Activated naive CD8-positive, alpha-beta T cell treated with anti-CD3 and anti-CD28 coated beads, Interleukin-2, amount 50 U/mL, for 24 hours (primary cell): ENCODE measurements at places on chromosomes 16 and 17.

DNA sequence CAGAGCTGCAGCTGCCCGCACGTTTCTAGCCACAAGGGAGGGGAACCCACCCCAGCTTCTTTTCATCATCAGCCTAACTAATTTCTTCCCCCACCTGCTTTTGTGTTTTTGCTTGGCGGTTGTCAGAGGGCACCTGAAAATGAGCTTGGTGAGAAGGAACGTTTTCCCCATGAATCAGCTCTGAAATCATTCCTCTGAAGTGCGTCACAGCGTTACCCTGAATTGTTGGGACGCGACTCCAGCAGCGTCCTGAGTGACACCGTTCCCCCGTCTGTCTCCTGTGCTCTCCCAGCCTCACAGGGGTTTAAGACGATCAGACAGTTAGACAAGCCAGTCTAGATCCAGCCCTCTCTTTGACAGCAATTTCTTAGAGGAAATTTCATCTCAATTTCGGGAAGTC lies 722.9 kb upstream of the EEF2KMT start:
- no peak for DNase-seq

DNA sequence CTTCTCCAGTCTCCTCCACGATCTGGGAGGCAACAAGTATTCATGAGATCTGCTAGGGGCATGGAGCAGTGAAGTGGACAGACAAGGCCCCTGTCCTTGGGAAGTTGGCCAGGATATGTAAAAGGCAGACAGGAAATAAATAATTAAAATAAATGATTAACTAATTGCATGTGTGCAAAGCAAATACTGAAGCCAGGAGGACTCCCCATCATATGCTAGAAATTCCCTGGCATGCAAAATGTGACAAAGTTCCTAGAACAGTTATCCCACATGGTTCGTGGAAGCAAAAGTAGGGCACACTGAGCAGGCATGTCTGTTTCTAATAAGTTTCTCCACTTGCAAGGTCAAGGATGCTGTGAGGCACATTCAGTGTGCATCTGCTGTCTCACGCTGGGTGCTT lies 86.8 kb downstream of the CDYL2 start:
- no peak for DNase-seq

GRCh38 chr16:51710186-51710585 lies 559.1 kb upstream of the SALL1 start:
- DNase-seq, result no peak

GRCh38 chr17:42704837-42705494 lies 22.6 kb downstream of the CNTNAP1 start:
- DNase-seq, result peak; percentile 42

- no peak for DNase-seq
Observed at GRCh38 chr17:72297326-72298115, 176.7 kb downstream of the SOX9 start.

DNA sequence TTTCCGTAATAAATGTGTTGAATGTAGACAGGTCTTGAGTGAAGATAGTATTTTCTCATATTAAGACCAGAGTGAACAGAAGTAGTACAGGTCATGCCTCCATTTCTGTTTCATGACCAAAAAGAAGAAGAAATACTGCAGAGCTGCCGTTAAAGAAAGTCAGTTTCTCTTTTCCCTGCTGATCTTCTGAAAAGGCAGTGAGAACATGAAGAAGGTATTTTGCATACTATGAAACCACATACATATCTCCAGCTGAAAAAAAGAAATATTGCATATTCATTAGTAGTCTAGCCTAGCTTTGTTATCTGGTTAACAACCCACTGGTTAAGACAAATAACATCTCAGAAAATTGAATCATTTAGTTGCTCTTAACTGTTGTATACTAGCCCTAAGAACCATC lies 138.4 kb downstream of the PHKB start:
- no peak for DNase-seq

DNA sequence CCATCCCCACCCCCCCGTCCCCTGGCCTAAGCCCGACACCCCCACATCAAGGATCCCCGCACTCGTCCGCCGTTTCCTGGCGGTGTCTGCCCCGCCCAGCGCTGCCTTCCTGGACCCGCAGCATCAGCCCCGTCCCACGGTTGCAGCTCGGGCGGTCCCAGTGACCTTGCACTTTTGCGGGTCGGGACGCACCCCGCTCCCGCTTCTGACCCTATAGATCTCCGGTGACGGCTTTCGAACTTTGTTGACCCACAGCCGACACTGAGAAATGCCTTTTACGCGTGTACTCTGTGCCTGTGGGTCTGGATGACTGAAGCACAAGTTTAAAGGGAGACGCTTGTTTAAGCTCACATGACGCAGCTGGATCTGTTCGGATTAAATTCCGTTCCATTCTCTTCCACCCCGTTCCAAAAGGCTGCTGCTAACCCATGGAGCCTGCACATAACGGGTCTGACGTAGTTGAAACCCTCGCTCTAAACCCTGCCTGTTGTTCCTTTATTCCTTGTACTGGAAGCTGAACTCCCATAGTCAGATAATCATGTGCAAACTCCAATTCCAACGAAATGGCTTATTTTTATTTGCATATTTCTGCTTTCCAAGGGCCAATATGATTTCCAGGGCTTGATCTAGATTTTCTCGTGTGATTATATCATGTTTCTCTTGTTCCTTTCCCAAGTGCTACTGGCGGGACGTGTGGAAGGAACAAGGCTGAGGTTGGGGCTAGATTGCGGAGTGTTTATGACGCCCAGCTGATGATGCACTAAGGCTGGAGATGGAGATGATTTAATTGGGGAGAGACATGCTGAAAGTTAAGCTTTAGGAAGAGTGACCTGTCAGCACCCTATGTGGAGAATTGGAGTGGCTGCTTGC lies 834 bp downstream of the FLYWCH1 start:
- DNase-seq, result peak; percentile 40

DNA sequence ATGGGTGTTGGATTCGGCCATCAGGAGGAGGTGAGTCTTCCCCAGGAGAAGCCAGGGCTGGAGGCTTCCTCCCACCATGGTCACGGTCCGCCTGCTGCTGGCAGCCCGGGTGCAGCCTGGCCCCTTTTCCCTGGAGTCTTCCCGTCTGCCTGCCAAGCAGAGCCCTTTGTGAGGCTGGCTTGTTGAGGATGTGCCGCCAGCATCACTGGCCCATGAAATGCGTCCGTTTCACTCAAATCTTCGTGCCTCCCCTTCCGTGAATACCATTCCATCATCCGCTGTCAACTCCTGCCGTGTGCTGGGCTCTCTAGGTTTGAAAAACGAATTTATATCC lies 9.6 kb downstream of the VPS4A start:
- no peak for DNase-seq

GRCh38 chr17:14067347-14067746 lies 2.0 kb upstream of the COX10 start:
- no peak for DNase-seq

GRCh38 chr17:34673995-34674890 lies 94.9 kb downstream of the TMEM132E start:
- no peak for DNase-seq

DNA sequence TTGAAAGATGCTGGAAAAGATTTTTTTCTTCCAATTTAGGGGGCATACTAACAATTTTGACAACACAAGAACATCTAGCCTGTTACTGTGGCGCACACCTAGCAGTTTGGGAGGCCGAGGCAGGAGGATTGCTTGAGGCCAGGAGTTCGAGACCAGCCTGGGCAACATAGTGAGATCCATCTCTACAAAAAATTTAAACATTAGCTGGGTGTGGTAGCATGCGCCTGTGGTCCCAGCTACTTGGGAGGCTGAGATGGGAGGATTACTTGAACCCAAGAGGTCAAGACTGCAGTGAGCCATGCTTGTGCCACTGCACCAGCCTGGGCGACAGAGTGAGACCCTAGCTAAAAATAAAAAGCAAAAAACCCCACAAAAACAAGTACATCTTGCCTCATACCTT lies 168.8 kb downstream of the TANC2 start:
- DNase-seq, result no peak

- DNase-seq, result no peak
Observed at GRCh38 chr16:49382916-49383315, 9.3 kb downstream of the C16orf78 start.

DNA sequence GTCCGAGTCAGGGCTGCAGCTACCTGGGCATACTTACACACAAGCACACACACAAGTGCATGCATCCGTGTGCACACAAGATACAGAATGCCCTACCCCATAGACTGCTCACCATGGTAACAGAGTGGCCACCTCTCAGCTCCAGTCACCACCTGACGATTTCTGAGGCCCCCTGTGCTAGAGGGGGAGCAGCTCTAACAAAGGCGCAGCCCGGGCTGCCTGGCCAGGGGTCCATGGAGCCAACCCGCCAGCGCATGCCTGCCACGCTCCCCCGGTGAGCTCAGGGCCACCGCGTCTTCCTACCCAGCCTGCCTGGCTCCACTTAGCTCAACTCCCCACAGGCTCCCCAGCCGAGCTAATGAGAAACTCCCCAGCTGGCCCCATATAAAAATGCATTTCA lies 75.5 kb downstream of the ZNF423 start:
- DNase-seq, result no peak

GRCh38 chr17:19411631-19412030 lies 599 bp downstream of the RNF112 start:
- no peak for DNase-seq

- peak; percentile 81 for DNase-seq
Observed at GRCh38 chr17:77494664-77495435, 354.1 kb downstream of the SEC14L1 start.

GRCh38 chr17:62672957-62673356 lies 45.5 kb downstream of the MRC2 start:
- DNase-seq, result no peak

DNA sequence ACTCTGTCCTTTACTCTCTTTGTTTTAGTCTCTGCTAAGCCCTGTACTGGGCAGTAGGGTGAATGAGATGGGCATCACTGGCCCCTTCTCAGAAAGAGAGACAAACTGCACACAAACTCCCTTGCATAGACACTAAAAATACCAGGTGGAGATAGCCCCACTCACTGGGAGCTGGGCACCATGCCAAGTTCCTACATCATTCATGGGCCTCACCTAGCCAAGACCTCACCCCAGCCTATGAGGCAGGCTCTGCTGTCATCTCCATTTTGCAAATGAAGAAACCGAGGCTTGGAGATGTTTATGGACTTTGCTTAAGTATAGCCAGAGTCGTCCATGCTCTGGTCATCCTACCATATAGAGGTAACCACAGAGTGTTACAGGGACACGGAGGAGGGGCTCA lies 499.8 kb upstream of the CDH11 start:
- DNase-seq, result no peak

DNA sequence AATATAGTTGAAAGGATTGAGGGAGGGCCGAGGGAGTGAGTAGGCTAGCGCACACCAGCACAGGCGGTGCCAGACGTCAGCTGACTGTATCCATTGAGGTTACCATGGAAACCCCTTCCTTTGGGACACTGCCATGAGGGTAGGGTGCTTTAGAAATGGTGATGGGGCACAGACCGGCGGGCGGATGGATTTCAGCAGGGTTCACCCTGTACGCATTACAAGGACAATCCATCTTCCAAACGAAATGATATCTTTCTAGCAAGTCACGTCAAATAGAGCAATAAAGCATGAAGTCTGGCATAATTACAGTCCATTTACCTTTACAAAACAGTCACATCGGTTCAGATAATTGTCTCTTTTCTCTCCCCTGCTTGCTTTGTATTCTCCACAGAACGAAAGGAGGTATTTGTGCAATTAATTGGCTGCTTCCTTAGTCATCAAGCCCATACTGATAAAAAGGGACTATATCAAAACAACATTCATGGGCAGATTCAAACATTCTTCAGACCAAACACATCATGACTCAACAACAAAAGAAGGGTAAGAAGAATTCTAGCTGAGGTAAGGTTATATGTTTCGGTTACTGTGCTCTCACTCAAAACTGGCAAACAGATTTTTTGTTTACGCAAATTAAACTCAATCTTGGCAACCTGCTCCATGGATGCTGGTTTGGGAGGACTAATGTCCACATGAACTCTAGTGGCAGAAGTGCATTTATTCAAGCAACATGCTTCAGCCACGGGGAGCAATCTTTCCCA lies 140.6 kb downstream of the CDK5R1 start:
- DNase-seq, result no peak

GRCh38 chr17:73497721-73498120 lies 146.5 kb downstream of the SDK2 start:
- DNase-seq, result no peak

DNA sequence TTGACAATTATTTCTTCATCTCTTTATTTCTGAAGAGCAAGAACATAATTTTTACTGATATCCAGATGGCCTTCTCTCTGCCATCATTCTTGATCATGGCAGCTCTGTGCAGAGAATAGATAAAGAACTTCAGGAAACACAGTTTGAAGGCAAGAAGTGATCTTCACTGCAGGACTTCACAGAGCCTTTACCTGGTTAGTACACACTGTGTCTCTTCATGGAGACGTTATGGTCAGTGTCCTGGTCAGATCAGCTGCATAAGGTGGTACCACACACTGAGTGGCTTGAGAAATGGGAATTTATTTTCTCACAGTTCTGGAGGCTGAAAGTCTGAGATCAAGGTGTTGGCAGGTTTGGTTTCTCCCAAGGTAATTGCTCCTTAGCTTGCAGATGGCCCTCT lies 129.5 kb downstream of the UTP18 start:
- DNase-seq, result no peak

DNA sequence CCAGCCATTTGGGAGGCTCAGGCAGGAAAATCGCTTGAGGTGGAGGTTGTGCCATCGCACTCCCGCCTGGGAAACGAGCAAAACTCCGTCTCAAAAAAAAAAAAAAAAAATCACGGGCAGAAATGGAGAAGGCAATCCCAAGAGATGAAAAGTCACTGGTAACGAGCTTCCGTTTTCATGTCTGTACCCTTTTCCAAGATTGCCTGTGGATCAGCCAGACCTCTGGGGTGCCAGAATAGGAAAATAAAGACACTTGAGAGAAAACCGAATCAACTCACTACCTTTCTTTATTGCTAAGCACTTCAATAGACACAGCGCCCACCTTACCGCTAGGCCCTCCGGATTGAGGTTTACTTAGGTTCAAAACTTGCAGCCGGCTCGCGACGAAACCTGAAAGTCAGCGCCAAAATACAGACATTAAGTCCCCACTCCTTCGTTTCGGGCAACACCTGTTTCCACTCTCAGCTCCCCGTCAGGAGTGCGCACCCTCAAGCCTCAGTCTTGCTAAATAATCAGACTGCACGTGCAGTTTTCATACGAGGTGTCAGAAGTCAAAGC lies 970 bp upstream of the TRAF7 start:
- peak; percentile 40 for DNase-seq

GRCh38 chr16:84874553-84874952 lies 54.8 kb downstream of the CRISPLD2 start:
- DNase-seq, result no peak
